ENCODE measurements at places on chromosomes 7 and 10.

DNA sequence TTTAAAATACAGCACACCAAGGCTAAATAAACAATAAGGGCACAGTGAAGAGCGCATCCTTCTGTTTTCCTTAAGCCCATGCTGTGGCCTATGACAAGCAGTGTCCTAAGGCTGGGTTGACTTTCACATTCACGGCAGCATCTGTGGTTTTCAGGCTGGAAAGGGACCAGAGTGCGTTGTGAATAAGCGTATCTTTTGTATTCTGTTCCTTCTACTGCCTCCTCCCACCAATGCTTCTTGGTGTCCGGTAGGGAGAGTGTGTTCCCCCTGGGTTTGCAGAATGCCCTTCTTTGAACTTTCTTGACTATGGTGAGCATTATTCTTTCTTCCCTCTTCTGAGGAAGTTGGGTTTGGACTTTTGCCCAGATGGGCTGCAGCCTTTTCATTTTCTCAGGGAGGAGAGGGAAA, 73.6 kb downstream of the ABCA13 start:
- DNase-seq: no peak

- no peak for DNase-seq
These were observed 125.7 kb upstream of the MYO3A start for GRCh38 chr10:25808372-25808771.

- DNase-seq: no peak
These were observed 16.1 kb upstream of the CDK14 start for GRCh38 chr7:90580051-90580450.

GRCh38 chr7:43479543-43479942, 103.4 kb upstream of the STK17A start:
- no peak for DNase-seq

DNA sequence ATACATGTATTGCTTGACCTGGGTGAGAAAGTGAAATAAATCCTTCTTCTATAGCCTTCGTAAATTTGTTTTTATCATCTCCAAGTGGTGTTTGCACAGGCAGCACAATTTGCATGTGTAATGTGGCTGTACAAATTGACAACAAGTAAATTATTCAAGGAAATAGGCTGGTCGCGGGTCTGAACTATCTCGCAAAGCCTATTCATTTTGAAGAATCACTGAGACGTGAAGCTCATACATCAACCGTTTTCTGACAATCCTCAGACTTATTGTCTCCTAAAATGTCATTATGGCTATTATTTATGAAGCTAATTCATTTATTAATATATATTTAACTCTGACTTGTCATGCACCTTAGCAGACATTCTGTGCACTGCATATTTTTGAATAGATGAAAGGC, 16.2 kb upstream of the FAM204A start:
- DNase-seq: no peak

GRCh38 chr10:130029209-130029608, 65.1 kb upstream of the EBF3 start:
- no peak for DNase-seq

GRCh38 chr7:46859963-46860475, 721.9 kb downstream of the TNS3 start:
- DNase-seq: no peak

DNA sequence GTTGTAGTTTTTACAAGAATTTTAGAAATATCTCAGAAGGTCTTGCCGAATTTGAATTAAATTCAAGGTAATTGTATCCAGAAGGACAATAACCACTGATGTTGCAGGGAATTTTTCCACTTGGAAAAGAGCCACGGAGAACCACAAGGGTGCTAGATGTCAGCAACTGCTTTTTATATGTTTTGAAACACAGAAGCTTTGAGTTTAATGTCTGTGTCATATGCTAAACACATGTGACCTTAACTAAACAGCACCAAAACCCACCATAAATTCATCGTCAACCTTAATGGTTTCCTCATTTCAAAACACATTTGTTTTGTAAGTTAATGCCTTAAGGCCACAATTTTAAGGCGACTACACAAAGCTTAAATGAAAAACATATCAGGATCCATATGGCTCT, 106.9 kb downstream of the COL28A1 start:
- no peak for DNase-seq

DNA sequence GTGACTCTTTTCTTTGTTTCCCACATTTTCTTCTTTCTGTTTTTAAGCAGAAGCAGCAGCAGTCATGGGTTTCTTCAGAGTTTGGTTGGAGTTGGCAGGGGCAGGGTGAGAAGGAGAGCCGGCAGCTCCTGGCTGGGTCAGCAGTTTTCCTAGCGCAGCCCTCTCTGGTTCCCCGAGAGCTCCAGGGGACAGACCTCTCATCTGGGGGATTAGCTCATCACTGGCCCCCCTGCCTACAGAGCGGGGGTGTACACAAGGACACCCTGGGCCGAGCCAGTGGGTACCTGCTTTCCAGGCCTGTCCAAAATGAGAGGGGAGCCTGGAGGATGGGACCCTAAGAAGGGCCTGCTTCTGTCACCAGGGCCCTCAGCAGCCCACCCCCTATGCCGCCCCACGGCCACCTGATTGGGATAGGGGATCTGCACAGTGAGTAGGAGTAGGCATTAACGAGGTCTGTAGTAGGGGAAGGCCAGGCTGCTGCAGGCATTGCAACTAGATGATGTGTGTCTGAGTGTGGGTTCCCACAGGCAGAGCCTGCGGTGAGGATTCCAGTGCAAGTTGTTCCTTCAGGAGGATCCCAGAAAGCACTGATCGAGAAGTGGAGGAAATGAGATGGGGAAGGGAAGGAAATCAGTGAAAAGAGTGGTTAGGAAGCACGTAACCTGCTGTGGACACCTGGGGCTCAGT, 122.9 kb upstream of the PPIF start:
- no peak for DNase-seq

DNA sequence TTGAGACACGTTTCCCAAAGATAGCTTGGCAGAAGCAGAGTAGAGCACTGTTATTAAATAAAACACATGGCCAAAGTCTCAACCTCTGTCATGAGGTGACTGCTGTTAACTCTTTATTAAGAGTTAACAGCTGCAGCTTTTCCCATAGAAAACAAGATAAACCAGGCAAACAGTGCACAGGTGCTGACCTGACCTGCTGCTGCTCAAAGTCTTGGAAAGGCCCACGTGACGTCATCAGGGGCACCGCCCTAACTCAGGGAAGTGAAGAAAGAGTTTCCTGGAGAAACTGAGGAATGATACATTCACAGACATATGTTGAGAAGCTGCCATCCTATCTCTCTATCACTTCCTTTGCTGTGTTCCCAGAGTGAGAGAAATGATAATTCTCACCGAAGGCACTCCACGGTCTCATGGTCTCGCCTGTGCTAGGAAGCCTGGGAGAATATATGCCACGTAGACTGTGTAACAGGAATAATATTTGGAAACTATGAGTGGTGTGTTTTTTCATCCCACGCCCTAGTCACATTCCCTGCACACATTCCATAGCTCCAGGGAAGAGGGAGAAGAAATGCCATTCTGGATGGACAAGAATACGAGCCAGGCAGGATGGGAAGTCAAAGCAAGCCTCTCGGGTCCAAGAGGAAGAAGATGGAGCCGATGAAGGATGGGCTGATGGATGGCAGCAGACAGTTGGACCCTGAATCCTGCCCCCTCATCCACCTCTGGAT, 146.2 kb upstream of the NFE2L3 start:
- no peak for DNase-seq

DNA sequence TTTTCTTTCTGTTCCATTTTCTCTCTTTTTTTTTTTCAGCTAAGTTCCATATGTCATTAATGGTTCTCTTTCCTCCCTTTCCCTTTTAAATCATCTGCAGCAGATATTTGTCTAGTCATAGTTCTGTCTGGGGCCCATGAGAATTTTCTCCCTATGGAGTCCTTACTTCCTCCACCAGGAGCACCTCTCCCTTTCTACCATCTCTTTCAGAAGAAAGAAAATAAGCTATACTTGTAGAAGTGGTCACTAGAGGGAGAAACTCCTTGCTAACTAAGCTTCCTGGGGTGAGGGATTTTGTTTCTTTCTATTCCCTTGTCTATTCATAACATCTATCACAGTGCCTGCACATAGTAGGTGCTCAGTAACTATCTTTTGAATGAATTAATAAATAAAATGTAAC, 230.2 kb upstream of the HPS1 start:
- DNase-seq: no peak

DNA sequence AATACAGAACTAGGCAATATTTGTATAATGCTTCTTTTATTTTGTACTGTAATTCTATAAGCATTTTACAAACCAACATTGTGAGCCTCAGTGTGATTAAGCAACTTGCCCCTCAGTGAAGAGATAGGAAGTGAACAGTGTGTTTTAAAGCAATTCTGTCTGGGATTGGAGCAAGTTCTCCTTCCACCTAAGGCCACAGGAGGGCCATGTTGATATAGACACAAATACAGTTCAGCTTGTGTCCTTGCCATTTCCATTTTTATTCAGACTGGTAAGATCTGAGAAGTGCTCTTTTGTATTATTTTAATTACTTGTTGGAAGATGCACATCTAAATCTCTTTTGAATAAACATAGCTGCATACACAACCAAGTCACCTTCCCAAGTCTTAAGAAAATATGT, 416.3 kb upstream of the COBL start:
- DNase-seq: no peak

GRCh38 chr7:81600608-81601007, 169.2 kb downstream of the HGF start:
- DNase-seq: no peak

DNA sequence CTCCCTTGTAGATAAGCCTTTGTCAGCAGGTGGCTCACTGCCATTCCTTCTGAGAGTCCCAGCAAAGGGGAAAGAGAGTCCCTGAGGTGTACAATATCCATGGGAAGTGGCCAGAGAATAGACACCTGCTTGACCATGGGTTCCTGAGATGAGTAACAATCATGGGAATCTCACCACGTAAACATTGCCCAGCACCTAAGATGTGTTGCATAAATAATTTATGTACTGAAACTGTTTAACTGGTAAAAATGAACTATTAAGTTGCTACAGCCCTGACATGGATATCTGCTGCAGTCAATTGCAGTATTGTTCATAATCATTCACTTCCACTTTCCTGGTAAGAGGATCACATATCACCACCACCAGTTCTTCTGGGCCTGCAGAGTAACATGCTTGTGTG, 123.8 kb upstream of the INHBA start:
- no peak for DNase-seq

DNA sequence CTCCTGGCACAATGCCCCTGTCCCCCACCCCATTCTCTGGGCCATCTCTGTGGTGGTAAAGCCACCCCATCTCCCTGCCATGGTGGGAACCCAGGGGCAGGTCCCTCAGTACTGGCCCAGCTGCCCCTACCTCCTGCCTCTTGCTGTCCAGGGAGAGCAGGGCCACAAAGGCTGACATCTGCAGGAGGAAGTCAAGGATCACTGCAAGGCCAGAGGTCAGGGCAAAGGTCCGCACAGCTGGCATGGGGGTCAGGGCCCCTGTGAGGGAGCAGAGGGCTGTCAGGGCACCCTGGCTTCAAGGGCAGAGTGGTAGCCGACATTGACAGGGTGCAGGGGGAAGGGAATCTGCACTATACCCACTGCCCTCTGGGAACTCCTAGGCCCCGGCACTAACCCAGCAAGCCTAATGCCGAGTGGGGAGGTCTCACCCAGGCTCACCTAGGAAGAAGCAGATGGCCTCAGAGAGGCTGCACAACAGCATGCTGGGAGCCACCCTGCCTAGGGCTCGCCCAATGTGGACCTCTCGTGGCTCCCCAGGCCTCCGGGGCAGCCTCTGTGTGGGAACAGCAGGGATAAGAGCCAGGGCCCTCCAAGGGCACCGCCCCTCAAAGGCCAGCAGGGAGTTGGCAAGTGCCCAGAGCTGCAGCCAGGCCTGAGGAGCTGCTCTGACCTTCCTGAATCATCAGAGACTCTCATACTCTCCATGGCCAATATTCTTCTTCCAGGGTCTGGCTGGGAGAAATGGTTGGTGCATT, 7.7 kb downstream of the NPC1L1 start:
- DNase-seq: no peak

DNA sequence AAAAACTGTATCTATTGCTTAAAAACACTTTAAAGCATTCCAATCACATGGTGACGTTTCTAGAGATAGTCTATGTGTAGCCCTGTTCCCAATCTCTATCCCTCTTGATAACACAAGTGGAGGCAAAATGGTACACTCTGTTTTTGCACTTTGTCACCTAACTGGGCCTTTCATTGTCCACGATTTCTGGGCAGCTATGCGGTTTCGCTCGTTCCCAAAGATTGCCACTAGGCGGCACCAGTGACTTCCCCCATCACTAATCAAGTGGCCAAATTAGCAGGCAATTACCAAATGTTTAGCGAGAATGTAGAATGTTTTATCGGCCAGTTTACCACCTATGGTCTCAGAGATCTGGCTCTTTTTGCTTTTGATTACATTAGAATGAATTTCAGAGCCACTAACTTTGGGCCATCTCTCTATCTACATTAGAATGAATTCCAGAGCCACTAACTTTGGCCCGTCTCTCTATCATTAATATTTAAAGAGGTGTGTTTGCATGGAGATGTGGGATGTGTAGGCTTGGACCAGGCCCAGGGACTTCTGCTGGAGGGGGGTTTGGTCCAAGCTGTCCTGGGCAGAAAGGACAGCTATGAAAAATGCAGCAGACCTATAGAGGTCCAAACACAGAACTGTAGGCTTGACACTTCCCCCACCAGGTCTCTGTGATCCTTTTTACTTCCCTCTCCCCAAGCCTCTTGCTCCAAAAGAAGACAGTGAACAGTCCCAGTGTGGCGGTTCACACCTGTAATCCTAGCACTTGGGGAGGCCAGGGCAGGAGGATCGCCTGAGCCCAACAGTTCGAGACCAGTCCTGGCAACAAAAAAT, 90.1 kb downstream of the EPC1 start:
- peak; percentile 44 for DNase-seq

DNA sequence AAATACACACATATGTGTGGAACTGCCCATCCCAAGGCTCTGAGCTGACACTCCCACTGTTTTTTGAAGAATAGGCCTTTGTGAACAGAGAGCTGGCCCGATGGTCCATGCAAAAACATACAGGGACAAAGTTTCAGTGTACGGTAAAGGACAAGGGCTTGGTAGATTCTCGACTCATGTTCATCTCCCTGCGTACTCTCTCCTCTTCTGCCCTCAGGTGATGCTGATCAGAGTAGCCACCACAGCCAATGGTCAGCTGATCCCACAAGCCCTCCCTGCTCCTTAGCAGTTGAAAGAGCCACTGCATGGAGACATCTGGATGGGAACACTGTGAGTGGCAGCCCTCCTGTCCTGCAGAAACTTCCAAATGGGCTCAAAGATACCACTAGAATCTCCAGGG, 23.1 kb upstream of the C10orf71 start:
- no peak for DNase-seq

DNA sequence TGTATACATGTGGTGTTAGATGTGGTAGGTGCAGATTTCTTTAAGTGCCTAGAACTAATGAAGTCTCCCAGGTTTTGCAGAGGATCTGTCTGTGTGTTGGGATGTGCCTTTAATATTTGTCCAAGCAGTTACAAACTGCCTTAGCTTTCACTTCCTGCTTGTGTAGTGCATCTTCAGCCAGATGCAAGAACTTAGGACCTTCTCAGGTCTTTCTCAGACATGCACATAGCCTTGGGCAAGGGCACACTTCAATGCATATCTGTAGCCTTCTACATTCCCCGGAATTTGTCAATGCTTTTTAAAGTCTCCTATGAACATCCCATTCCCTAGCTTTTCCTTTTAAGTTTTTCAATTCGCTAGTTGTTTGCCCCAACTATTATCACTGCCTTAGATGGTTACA, 47.2 kb upstream of the SLC39A12 start:
- DNase-seq: no peak

GRCh38 chr10:124520558-124521428, 59.2 kb downstream of the LHPP start:
- no peak for DNase-seq

GRCh38 chr10:10942441-10942840, 75.2 kb upstream of the CELF2 start:
- no peak for DNase-seq
